ENCODE measurements at places on chromosomes 4 and X.

- DNase-seq: no peak
These were observed 82.5 kb downstream of the GPAT3 start for GRCh38 chr4:83618431-83618830.

- DNase-seq: no peak
These were observed 76.2 kb downstream of the ELOVL6 start for GRCh38 chr4:110122201-110122600.

- DNase-seq: no peak
These were observed 47.0 kb upstream of the SLC34A2 start for GRCh38 chr4:25608644-25609043.

- DNase-seq: no peak
These were observed 290.8 kb upstream of the FGF13 start for GRCh38 chrX:139002319-139002718.

GRCh38 chrX:18886005-18886343, 97.9 kb downstream of the PHKA2 start:
- peak; percentile 4 for DNase-seq

DNA sequence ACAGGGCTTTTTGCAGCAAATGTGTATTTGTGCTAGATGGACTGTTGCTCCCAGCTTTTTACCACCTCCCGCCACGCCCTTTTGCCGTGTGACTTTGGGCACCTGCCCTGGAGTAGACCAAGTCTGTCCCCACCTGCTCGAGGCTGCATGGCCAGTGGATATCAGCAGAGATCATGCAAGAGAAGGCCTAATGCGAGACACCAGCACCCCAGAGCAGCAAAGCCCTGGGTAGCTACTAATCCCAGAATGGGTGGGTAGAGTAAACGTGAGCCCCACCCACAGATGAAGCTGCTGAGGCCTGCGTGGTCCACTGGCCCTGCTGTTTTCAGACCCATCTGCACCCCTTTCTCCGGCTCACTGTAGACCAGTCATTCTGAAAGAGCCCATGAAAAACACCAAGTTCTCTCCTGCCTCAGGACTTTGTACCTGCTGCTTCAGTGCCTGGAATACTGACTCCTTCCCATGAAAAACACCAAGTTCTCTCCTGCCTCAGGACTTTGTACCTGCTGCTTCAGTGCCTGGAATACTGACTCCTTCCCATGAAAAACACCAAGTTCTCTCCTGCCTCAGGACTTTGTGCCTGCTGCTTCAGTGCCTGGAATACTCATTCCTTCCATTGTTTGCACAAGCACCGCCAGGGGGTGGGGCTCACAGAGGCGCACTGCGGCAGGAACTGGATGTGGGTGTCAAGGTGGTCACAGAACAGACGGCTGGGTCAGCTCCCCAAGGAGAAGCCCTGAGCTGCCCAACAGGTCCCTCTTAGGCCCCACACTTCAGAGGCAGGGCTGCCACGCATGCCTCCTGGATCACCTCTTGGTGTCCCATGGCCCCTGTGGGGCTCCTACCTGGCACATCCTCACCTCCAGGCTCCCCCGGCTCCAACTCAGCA, 5.1 kb upstream of the TNIP2 start:
- DNase-seq: peak; percentile 30

DNA sequence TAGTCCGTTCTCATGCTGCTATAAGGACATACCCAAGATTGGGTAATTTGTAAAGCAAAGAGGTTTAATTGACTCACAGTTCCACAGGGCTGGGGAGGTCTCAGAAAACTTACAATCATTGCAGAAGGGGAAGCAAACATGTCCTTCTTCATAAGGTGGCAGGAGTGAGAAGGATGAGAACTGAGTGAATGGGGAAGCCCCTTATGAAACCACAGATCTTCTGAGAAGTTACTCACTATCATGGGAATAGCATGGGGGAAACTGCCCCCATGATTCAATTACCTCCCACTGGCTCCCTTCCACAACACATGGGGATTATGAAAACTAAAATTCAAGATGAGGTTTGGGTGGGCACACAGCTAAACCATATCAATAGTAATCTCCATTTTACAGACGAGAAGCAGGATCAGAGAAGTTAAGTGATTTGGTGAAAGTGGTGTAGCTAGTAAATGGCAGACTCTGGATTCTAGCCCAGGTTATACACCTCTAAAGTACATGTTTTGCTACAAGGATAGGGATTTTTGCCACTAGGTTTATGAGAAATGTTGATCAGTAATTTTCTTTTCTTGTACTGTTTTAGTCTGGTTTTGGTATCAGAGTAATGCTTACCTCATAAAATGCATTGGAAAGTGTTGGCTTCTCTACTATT, 47.3 kb upstream of the C1GALT1C1 start:
- DNase-seq: peak; percentile 6

- no peak for DNase-seq
These were observed 3.2 kb downstream of the SEPSECS start for GRCh38 chr4:25157081-25157480.

- no peak for DNase-seq
These were observed 208.2 kb downstream of the EVC2 start for GRCh38 chr4:5500165-5500564.

DNA sequence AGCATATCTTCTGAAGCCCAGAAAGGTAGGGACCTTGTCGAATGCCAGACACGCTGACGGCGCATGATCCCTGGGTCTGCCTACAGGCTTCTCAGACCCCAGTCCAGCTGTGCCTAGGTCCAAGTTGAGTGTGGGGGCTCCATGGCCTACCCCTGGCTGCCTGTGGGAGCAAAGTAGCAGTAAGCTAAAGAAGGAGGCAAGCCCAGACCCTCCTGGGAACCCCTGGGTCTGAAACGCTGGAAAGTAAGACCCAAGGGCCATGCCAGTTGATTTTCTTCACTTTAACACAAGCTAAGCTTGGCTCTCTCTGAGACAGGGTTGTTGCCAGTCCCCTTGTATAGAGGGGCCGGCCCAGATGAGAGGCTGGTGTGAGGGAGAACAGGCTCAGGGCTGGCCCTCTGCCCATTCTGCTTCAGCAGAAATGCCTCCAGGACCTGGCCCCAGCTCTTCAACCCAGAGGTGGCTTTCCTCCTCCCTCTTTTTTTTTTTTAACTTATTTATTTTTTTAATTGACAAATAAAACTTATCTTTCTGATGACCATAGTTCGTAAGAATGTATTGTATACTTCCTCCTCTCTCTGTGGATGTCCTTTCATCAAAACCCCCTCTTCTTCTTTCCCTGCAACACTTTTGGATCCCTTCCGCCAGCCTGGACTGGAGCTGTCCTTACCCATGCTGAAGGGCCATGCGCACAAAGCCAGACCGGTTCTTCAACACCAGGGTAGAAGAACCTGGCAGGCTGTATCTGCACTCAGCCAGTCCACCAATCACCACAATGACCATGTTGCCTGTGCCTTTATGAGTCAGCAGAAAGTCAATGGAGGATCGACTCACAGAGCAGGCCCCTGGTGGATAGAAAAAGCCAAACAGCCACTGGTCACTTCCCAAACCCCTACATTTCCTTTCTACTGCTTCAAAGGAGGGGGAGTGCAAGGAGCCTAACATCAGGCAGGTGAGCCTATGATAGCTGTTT, 7.1 kb downstream of the AWAT2 start:
- no peak for DNase-seq

DNA sequence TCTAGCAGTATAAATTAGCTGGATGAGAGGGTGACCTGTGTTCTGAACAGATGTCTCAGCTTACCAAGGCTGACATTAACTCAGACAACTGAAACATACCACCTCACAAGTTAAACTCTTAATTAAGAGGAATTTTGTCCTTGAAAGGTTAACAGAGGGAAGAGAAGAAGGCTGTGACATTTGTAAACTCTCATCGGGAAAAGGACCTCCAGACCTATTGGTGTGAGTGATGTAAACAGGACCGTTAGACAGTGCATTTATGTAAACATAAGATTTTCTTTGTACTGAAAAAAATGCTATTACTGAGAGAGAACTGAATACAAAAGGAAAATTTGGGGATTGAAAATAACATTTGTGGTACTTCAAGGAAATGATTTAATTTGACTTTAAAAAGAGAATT, 308.4 kb upstream of the DIAPH2 start:
- no peak for DNase-seq
